RWPE1 (cell line): ENCODE measurements at places on chromosomes 6 and 20.

GRCh38 chr20:23628402-23629016 lies 9.2 kb downstream of the CST3 start:
- no peak for DNase-seq

GRCh38 chr6:57108691-57109090 lies 18.7 kb downstream of the ZNF451 start:
- DNase-seq: no peak

DNA sequence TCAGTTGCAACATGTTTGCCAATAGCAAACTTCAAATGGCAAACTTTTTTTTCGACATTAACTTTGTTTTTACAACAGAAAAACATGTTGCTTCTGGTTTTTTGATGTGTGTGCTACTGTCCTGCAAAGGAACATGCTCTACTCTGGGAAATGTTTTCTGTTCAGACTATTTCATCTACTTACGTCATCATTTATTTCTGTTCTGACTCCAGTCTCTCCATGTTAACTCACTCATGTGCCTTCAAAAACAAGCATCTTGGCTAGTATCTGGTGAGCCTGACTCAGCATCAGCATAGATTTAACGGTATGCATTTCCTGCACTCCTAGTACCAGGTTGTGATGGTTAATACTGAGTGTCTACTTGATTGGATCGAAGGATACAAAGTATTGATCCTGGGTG lies 36.1 kb upstream of the MAP7 start:
- DNase-seq: no peak

- DNase-seq: no peak
These were observed 92.8 kb upstream of the FRMD1 start for GRCh38 chr6:168171673-168172353.

- DNase-seq: no peak
These were observed 130.3 kb upstream of the SASH1 start for GRCh38 chr6:148212366-148212765.

DNA sequence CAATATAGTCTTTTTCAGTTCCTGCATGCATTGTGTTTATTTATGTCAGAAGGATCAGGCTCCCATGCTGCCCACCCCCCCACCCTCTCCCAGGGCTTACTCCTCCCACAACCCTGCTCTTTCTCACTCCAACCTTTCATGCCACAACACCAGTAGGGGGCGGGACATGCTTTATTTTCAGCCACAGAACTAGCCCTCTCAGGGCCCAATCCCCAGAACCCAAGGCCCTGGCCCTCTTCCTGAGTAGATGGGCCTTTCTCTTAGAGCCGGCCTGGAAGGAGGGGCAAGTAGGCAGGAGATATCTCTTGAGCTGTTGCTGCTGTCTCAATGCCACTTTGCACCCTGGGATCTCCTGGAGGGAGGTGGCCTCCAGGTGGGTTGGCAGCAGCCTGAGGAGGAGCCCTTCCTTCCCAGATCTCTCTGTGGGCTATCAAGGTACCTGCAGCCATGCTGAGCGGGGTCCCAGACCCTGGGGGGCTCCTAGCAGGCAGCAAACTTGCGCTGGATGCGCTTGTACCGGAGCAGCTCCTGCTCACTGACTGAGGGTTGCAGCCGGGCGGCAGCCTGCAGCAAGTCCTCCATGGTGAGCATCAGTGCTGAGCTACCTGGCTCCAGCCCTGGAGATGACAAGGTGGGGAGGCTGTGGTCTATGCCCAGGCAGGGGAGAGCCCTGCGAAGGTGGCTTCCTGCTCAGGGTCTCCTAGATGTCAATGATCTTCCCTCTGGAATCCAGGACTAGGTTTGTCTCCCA lies 3.5 kb downstream of the GNMT start:
- DNase-seq: no peak

DNA sequence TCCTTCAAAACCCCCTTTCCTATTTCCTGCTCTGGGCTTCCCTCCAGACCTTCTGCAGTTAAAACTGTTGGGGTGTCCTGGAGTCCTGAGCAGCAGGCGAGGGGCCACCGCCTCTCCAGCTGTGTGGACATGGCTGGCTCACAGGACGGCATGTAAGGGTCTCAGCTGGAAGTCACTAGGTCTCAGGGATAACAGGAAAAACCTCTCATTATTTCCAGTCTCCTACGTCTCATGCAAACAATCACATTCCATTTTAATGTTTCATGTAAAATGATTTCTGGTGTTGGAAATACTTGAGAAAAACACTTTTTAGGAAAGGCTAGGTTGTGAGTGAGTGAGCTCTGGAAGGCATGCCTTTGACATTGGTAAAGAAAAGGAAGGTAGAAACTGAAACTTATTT lies 158.7 kb downstream of the SCML4 start:
- DNase-seq: no peak

DNA sequence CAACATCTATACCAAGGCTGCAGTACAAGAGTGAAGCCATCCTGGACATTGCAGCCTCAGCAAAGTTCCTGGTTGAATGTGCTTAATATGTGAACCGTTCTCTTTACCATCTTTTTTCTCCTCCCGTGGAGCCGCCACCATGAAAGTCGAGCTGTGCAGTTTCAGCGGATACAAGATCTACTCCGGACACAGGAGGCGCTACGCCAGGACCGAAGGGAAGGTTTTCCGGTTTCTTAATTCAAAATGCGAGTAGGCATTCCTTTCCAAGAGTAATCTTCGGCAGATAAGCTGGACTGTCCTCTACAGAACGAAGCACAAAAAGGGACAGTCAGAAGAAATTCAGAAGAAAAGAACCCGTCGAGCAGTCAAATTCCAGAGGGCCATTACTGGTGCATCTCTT lies 8.4 kb upstream of the LINC00237 start:
- no peak for DNase-seq

DNA sequence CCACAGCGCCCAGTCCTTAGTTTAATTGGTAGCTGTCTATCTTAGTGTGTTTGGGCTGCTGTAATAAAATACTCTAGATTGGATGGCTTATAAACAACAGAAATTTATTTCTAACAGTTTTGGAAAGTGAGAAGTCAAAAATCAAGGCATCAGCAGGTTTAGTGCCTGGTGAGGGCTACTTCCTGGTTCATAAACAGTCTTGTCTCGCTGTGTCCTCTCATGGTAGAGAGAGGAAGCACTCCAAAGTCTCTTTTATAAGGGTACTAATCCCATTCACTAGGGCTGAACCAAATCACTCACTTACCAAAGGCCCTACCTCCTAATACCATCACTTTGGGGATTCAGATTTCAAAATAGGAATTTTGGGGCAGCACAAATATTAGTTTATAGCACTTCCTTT lies 336.9 kb upstream of the RSPO3 start:
- no peak for DNase-seq

DNA sequence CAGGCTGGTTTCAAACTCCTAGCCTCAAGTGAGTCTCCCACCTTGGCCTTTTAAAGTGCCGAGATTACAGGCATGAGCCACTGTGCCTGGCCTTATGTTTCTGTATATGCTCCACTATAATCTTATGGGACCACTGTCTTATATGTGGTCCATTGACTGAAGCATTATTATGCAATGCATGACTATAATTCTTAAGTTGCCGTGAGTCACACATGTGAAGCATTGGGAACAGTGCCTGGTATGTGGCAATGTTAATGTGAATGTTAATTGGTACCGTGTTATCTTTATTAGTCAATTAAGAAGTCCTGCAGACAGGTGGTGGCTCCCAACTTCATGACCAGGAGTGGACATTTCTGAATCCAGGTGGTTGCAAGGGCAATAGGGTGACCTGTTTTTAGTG lies 14.7 kb upstream of the ASXL1 start:
- DNase-seq: peak; percentile 74

DNA sequence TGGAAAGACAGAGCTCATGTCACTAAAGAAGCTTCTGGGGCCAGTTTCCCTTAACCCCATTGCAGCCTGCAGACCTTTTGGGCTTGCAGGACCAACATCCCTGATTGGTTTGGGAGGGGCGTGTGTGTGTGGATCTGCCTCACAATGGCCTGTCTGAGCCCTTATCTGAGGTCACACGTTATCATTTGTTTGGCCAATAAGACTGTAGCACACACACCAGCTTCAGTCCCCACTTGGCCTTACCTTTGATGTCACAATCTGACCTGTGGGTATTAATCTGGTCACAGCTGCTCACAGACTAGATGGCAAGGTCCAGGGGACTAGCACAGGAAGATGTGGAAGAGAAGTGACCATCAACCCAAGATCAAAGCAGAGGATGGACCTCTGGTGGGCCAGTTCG lies at the start of gene SCP2D1:
Gene SCP2D1 (plus strand): TSS at position 301 of the 400 bp plus-strand sequence. CDS start 33 bp downstream, at position 334.
- no peak for DNase-seq

GRCh38 chr6:149224399-149224798 lies 93.1 kb upstream of the TAB2 start:
- no peak for DNase-seq

GRCh38 chr6:44942201-44942600 lies 385.9 kb upstream of the RUNX2 start:
- peak; percentile 42 for DNase-seq

DNA sequence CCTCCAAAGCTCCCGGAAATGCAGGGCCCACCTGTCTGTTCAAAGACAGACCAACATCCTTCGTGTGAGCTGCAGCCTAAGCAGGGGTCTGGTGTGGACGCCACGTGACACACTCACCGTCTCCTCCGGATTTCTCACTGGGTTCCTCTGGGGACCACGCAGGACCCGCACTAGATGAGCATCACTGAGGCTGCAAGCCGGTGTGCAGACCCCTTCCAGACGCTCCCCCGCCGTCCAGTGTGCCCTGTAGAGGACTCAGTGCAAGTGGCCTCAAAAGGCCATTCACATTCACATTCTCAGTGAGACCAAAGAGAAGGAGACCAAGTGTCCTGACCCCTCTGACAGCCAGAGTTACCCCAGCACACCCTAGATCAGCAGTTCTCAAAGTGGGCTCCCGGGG lies 91.2 kb upstream of the QKI start:
- no peak for DNase-seq

DNA sequence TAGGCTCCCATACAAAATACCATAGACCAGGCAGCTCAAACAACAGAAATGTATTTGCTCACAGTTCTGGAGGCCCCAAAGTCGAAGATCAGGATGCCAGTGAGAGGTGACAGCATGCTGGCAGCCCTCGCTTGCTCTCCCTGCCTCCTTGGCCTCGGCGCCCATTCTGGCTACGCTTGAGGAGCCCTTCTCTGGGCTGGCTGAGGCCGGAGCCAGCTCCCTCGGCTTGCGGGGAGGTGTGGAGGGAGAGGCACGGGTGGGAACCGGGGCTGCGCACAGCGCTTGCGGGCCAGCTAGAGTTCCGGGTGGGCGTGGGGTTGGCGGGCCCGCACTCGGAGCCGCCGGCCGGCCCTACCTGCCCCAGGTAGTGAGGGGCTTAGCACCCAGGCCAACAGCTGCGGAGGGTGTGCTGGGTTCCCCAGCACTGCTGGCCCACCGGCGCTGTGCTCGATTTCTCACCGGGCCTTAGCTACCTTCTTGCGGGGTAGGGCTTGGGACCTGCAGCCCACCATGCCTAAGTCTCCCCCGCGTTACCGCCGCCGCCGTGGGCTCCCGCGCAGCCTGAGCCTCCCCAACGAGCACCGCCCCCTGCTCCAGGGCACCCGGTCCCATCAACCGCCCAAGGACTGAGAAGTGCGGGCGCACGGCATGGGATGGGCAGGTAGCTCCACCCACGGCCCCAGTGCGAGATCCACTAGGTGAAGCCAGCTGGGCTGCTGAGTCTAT lies 32.6 kb upstream of the SERPINB9 start:
- no peak for DNase-seq

DNA sequence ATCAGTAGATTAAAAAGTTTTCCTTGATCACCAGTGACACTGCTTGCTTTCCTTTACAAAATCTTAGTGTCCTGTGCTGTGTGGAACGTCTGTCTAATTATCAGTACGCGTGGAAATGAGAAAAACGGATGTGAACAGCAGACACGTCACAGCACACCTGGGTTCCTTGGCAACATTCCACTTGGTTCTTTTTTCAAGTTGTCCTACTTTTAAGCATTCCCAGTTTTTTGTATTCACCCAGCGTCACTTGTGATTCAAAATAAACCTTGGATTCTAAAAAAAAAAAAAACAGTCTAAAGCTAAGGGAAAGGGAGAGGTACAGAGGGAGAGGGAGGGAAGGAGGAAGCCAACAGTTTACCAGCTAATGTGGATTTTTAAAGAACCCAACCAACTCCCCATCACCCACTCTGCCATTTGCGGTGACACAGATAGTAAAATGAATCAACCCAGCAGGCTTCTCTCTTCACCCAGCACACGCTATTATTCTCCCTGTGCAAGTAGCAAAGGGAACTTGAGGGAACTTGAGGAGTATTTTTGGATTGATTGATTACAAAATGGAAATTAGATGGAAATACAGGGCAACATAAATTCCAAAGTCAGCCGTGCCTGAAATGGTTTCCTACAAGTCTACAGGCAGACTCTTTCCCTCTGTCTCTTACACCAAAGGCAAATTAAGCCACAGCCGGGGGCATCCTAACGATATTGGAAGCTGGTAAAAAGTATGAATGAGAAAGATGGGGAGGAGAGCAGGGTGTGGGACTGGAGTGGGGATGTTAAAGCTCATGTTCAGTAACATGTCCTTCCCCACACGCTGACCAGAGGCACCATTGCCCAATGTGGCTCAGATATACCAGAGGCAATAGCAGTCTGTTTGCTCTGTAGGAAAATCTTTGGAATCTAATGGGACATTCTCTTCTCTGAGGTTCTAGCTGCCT lies 129.8 kb downstream of the SASH1 start:
- DNase-seq: no peak

- peak; percentile 99 for DNase-seq
These were observed at the start of gene ULBP3 for GRCh38 chr6:150068720-150069648. TSS of gene ULBP3 (minus strand) at chr6:150069121. CDS start at chr6:150069066, 55 bp downstream.

- DNase-seq: no peak
These were observed 325.9 kb downstream of the PLCB1 start for GRCh38 chr20:8457978-8458377.

- DNase-seq: no peak
These were observed 18.3 kb upstream of the RIPOR3 start for GRCh38 chr20:50709636-50709973.

GRCh38 chr20:43916881-43917371 lies 2.3 kb downstream of the TOX2 start:
- no peak for DNase-seq

DNA sequence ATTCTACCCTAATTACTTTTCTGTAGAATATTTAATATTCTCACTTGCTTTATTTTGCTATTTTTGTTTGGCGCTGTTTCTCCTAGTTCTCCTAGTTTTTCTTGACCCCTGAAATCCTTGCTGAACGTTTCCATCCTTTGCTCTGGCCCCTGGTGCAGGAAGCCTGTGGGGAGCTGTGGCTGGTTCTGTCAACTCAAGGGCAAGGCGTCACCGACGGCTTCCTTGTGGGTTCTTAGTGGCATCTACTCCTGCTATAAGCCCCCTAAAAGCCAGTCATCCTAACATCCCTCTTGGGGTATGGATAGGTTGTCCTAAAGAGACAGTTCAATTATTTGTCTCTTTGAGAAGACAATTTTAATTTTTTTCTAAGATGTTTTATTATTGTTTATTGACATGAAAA lies 36.9 kb upstream of the KIF25 start:
- DNase-seq: no peak

DNA sequence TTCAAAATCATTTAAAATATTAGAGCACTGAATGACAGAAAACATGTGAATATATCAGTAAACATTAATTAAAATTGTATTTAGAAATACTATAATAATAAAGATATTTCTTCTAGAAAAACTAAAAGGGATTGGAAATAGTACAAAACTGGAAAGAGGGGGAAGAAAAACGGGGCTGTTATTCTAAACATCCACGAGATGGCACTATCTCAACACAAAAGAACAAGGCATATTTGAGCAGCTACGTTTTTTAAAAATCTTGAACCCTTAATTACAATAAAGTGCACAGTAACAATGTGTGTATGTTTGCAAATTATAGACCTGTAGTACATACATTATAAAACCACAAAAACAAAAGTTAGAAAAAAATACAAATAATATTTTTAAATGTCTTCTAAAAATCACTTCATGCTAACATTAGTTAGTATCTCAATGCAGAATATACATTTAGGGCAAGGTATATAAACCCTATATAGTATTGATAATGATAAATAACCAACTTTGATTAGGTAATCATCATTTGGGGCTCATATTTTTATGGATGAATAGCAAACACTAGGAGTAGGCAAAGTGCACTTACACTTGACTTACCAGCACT lies 42.5 kb upstream of the PNISR start:
- peak; percentile 43 for DNase-seq
